Mesendoderm (in vitro differentiated cells): ENCODE measurements at places on chromosomes 6 and 20.

GRCh38 chr6:13703496-13703895 lies 8.1 kb downstream of the RANBP9 start:
- DNase-seq: peak; percentile 49

DNA sequence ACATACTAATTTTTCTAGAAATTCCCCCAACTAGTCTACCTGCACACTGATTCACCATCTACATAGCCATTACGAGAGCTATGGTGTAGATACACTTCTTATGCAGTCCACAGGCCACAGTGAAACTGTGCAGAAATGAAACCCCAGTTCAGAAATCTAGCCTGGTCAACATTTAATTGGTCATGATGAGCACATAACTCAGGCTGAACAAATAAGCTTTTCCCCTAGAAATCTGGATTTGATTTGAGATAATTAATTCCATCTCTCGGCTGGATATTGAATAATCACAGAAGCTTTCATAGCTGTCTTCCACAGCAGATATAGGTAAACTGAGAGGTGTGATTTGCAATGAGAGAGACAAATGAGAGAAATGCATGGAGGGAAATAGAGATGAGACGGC lies 22.6 kb upstream of the TINAG start:
- DNase-seq: no peak

GRCh38 chr20:44979090-44979621 lies 12.8 kb downstream of the STK4 start:
- no peak for DNase-seq

- no peak for DNase-seq
Observed at GRCh38 chr6:106512968-106513574, 116.2 kb downstream of the RTN4IP1 start.

DNA sequence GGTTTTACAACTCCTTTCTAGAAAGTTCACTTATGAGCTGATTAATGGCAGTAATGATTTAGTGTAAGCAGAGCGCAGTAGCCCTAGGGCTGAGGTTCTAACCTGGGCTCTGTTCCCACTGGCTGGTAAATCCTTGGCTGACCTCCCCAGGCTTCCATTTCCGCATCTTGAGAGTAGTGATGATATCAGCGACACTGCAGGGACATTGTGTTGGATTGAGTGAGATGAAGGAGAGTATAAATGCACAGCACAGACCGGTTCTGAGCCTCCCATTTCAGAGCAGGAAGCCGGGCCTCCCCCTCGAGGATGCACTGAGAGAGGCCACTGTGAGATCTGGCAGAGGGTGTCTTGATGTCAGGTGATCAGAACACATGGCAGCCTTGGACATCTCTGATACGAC lies 477.2 kb upstream of the SULF2 start:
- no peak for DNase-seq

DNA sequence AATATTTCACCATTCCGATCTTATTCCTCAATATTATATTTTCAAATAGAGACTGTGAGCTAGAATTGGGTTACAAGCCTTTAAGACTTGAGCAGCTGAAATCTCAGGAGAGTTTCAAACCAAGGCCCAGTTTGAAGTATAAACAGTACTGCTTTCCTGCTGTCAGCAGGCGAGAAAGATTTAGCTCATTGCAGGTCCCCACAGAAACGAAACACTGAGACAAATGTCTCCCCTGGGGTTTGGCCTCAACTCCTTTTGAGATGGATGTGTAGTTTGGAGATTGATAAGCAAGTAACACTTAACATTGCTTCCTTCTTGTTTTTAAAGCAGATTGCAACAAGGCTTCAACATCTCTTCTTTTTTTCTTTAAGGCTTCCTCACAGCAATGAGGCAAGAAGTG lies 22.4 kb upstream of the GLP1R start:
- no peak for DNase-seq

DNA sequence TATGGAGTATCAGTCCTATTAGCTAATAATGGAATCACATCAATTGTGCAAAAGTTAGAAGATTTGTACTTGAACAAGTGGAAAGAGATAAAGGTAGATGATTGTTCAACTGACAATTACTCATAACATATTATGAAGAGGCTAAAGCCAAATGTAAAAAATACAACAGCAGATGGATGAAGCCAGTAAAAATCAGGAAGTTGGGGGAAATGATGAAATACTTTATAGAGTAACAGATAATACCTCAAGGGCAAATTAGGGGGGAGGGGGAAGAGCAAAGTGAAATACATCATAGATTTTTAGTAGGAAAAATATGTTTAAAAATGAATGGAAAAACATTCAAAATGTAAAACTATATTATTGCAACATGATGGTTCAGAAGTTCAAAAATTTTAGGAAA lies 114.0 kb downstream of the PDSS2 start:
- no peak for DNase-seq

GRCh38 chr6:12324099-12324498 lies 33.9 kb downstream of the EDN1 start:
- peak; percentile 89 for DNase-seq

DNA sequence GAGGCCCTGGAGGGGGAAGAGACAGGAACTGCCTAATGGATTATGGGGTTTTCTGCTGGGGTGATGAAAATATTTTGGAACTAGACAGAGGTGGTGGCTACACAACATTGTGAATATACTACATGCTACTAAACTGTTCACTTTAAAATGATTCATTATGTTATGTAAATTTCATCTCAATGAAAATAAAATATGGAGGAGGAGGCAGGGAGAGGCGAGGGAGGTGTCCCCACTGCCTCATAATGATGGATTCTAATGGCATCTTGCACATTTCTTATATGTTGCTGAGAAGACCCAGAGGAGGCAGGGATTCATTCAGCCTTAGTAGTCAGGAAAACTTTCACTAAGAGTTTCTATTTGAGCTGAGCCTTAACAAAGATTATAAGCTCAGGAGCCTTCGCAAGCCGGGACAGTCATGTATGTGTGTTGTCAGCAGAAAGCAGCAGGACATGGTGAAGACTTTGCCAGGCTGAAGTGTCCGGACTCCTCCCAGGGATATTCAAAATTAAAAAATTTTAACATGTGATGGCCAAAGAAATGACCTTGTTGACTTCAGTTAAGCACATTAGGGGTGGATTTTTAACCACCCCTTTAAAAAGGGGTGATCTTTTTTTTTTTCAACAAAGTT lies 158.6 kb upstream of the PCSK2 start:
- no peak for DNase-seq

- DNase-seq: no peak
Observed at GRCh38 chr6:44512868-44513741, 125.6 kb downstream of the CDC5L start.

DNA sequence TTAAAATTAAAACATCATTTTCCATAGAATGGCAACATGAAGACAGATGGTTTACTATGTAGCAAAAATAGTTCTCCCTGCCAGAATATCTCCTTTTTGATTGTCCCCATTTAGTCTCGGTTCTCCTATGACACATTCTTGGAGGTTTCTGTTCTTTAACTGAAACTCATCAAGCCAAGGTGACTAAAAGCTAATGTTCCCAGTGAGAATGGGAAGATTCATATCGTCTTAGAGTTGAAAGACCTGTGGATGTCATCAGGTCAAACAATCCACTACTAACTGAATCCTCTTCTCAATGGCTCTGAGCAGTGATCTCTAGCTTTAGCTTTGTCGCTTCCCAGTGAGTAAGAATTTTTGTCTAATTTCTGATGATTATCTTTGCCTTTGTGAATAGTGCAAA lies 1.3 kb upstream of the DOK5 start:
- no peak for DNase-seq

DNA sequence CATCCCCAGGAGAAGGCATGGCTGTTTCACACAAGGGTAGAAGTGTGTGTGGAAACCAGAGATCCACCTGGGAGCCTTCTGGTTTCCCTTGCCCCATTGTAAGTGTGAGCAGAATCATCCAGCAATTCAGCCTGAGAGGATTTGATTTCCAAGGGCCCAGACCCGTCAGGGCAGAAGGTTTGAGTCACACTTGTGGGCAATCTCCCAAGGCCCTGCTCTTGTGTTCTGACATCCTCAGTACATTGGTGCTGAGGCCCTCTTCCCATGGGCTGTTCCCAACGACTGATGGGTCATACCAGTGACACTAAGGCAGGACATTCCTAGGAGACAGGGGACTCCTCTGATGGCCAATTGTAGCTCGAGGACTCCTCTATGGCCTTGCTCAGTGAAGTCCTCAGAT lies 58.2 kb upstream of the POLR1H start:
- DNase-seq: no peak

DNA sequence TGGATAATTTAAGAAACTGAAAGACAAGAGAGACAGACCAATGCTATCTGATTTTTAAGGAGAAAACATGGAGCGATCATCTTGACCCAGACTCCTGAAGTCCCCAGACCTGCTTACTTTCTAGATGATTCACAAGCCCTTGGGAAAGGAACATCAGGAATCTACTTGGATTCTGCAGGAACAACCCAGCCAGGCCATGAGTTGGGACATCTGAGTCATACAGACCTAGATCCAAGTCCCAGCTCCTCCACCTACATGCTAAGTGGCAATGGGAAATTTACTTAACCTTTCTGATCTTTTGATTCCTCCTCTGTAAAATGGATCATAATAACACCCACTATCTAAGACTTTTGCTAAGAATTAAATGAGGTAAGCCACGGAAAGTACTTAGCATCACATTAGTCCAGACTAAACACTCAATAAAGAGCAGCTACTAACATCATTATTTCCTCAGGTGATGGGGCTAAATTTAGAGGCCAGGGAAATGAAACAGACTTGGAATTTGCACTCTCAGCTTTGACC lies 61.0 kb upstream of the MAFB start:
- DNase-seq: no peak

- no peak for DNase-seq
Observed at GRCh38 chr6:57268294-57268640, 46.2 kb upstream of the RAB23 start.

GRCh38 chr6:149852881-149853280 lies 11.3 kb downstream of the LRP11 start:
- no peak for DNase-seq

- DNase-seq: no peak
Observed at GRCh38 chr6:113871975-113872374, 14.8 kb downstream of the MARCKS start.

DNA sequence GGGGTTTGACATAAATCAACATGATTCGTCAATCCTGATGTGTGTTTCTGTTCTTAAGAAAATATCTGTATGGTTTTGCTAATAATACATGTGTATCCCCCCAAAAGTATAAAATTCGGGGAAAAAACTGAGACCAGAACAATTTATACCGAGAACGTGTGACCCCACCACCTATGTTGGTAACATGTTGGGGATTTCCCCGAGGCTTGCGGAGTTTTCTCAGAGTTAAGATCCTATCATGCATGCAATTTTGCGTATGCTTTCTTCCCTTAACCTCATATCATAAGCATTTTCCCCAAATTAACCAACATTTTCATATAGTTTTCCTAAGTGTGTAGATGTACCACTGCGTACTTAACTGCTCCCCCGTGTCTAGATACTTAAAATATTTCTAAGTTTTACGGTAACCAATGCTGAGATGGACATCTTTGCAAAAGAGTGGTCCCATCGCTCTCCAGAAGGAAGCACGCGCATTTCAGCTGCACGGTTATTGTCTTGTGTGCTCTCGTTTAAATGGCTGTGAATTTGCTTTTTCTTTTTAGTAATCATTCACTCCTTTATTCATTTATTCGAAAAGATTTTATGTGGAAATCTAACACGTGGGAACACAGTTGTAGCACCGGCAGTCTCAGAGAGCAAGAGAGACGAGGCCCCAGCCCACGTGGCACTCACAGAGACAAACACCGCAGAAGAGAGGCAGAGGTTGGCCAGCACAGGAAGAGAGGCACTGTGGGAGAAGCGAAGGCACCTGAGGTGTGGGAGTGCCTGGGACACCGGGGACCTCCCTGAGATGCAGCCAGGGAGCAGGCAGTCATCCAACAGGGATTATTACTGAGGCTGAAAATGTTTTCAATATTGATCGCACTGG lies 13.2 kb upstream of the IRF4 start:
- no peak for DNase-seq

- peak; percentile 48 for DNase-seq
Observed at GRCh38 chr6:84033523-84034451, at the start of gene MRAP2. Gene MRAP2, plus strand, starts transcription at chr6:84033772. Its CDS starts 21,547 bp downstream, at chr6:84055319.

DNA sequence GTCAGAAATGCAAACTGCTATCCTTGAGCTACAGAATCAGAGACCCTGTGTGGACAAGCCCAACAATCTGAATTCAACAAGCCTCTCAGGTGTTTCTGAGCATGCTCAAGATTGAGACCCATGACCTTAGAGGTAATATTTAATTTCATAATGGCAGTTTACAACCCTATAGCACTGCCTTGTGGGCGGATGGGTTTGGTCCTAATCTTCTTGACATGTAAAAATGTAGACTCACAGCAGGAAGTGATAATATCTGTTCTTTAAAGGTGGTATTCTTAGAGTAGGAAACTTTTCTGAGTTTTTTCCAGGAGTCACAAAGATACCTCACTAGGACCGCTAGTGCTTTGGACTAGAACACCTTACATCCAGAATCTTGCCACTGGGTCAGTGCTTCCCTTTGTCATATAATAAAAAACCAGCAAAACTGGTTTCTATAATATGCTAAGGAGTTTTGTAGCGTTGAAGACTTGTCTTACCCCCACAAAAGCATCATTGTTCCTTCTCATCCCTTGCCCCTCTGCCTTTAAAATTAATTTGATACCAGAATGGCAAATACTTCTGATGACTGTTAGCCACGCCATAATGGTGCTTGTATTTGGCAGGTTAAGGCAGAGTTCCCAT lies 52.6 kb downstream of the E2F3 start:
- DNase-seq: no peak

DNA sequence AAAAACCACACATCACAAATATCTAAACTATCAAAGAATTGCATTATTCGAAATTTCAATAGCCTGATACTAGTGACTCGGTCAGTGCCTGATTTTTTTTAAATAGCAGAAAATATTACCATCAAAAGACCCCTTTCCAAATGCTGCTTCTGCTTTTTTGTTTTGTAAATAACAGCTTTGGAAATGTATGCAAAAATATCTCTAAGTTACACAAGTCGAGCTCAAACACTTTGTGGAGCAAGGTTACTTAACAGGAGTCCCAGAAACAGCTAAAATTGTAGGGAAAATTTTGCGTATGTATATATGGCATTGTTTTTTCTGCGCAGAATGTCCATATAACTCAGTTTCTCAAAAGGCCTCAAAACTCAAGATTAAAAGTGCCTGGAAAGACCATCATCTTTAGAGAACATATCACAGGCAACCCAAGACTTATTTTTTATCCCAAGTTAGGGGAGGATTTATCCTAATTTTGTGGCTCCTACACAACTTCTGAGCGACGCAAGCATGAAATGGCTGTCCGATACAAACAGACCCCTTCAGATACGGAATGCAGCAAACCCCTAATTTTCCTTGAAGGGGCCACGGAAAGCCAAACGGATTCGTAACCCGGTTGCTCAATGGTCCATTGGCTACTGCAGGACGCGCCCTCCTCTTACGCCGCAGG lies 1.3 kb downstream of the CEP85L start:
- peak; percentile 59 for DNase-seq

- DNase-seq: no peak
Observed at GRCh38 chr20:63407928-63408683, 47.0 kb upstream of the CHRNA4 start.

DNA sequence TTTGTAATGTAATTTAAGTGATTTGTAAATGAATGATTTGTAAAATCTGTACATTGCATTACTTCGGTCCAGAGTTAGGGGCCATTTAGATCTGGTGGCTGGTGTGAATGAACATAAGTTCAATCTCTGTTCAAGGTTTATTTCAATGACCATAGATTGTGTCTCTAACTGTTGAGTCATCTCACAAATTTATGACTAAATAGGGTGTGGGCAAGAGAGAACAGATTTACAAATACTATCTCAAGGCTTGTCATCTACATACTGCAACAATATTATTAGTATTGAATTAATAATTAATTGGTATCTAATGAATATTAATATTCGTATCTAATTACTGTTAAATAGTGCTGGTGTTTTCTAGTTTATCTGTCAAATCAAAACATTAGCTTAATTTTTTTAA lies 115.3 kb upstream of the EDN1 start:
- DNase-seq: no peak
